Hepatic stellate cell (primary cell): ENCODE measurements at places on chromosomes 13 and 19.

DNA sequence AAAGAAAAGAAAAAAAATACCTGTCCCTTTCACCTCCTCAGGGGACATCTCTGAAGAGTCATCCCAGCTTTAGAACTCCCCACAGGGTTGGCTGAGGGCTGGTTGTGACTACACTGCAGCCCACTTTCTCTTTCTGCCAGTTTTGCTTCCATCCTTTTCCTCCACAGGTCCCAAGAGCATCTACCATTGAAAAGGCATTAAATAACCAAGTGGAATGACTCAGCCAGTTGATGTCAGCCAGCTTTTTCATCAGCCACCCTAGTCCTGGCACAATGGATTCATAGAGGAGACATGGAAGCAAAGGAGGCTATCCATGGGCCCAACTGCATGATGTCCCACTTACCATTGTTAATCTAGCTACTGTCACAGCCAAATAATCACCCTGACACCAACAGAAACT lies 9.2 kb upstream of the RCBTB1 start:
- no peak for DNase-seq

GRCh38 chr13:36207672-36208071 lies 6.7 kb downstream of the SOHLH2 start:
- no peak for DNase-seq

DNA sequence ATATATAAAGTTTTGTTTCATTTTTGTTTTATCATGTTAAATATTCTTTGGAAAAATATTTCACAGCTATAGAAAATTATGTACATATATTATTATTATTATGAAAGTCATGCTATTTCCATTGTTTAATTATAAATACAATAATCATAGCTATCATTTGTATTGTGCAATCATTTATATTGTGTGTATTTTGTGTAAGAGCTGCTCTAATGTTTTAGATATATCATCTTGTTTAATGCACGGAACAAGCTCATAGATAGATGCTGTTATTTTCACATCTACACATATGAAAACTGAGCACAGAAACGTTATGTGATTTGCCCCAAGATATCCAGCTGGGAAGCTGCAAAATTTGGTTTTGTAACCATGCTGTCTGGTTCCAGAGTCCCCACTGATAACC lies 111.6 kb downstream of the GPC5 start:
- DNase-seq, result no peak

- no peak for DNase-seq
Measured at GRCh38 chr13:80712026-80712425, 371.1 kb upstream of the SPRY2 start.

GRCh38 chr13:24718192-24718965 lies 38.2 kb downstream of the ATP12A start:
- DNase-seq, result no peak

- DNase-seq, result no peak
Measured at GRCh38 chr13:98487016-98487415, 89.9 kb downstream of the STK24 start.

- no peak for DNase-seq
Measured at GRCh38 chr19:18975869-18976268, 34.9 kb upstream of the HOMER3 start.

- no peak for DNase-seq
Measured at GRCh38 chr13:66071608-66072007, 1158.5 kb downstream of the PCDH9 start.

DNA sequence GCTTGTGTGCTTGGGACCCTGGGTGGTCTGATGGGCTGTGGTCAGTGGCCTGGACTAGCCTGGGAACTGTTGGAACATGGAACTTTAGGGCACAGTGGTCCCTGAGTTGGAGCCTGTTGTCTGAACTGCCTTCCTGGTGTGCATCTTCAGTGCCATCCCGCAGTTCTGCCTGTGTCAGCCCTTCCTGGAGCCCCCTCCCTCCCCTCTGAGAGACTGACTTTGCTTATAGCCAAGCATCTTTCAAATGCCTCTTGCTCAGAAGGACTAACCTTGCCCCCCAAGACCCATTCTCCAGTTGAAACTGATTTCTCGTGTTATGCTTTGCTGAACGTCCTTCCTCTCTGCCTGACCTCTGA lies 14.3 kb downstream of the MAU2 start:
- no peak for DNase-seq

GRCh38 chr19:1811942-1812425 lies at the start of gene ATP8B3:
ATP8B3 (minus strand) TSS chr19:1812276; CDS start chr19:1811736, 540 bp downstream.
- DNase-seq, result peak; percentile 98

GRCh38 chr13:99909836-99910619 lies 61.5 kb downstream of the ZIC5 start:
- DNase-seq, result no peak

DNA sequence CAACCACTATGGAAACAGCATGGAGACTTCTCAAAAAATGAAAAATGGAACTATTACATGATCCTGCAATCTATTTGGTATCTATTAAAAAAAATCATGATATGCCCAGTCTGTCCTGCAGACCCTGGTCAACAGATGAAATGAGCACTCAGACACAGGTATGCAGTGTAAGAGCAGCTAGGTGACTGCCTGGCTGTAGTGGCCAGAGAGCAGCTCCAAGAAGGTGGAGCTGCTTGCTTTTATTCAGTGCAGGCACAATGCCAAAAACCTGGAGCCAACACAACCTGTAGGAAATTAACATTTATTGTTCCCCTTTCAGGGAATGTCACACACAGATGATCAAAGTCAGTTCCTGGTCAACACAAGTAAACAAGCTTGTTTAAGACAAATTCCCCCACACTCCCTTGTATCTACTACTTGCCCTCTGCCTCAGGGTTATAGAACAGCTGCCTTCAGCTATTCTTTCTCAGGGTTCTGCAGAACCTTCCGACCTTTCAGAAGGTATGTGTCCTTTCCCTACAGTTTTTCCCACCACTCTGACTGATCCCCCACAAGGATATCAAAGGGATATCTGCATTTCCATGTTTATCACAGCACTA lies 933.7 kb upstream of the SLITRK5 start:
- no peak for DNase-seq

- DNase-seq, result peak; percentile 4
Measured at GRCh38 chr13:93305886-93306285, 79.3 kb downstream of the GPC6 start.

DNA sequence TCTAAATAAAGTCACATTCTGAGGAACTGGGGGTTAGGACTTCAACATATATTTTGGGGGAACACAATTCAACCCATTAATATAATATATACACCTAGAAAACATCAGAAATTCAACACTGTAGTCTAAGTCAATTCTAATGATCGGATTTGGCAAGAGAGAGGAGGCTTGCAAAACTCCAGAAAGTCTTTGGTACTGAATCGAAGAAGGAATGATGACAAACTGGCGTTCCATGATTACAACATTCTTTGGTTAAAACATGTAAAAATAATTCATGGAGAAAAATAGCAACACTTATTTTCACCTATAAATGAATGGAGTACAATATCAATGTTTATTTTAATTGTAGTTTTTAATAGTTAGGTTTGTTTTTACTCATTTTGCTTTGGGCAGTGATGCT lies 62.4 kb downstream of the MBNL2 start:
- no peak for DNase-seq

DNA sequence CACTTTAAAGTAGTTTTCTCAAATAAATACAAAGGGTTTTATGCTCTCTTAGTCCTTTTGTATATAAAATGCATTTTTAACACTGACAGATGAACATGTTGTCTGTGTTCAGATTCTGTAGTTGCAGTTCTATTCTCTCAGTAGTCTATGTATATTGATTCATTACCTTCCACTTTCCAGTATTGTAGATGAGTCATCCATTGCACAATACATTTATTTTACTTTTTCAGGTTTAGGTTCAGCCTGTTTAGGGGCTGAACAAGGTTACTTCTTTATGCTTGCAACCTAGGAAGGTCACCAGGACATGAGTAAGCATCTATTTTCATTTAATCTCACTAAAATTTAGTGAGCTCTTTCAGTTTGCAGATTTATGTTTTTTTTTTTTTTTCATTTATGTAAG lies 173.6 kb downstream of the NALCN start:
- no peak for DNase-seq
